ENCODE measurements at places on chromosomes 2 and 18.

DNA sequence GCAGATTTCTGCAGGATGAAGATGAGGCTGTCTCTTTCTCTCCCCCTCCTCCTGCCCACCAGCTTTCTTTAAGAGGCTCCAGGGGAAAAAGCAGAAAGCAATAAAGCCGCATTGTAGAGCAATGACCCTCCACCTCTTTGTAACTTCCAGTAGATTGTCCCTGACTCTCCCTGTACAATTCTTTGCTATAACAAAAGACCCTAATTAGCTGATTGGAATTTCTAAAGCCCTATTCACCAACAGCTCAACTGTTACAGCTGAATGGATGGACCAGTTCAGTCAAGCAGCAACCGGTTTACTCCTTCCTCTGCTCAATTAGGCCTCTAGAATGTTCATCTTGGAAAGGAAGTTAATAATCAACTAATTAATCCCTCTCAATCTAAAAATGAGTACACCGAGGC lies 301.0 kb downstream of the STK39 start:
- DNase-seq = no peak

GRCh38 chr2:241999184-241999583 lies 129.7 kb downstream of the RTP5 start:
- no peak for DNase-seq

DNA sequence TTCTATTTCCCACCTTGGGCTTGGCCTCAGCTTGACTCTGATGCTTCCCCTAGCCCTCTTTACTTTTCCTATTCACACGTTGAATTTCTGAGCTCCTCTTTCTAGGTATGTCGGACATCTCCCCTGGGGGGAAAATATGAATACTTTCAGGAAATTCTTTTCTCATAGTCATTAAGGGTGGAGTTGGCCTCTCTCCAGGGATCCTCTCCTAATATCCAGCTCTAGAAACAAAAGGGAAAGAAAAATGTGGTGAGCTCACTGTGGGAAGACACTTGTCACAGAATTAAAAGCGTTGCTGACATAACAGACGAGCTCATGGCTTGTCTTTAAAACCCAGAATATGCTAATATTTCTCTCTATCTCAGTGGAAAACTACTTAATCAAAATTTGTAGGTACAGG lies 132.7 kb upstream of the MEX3C start:
- DNase-seq = peak; percentile 23

DNA sequence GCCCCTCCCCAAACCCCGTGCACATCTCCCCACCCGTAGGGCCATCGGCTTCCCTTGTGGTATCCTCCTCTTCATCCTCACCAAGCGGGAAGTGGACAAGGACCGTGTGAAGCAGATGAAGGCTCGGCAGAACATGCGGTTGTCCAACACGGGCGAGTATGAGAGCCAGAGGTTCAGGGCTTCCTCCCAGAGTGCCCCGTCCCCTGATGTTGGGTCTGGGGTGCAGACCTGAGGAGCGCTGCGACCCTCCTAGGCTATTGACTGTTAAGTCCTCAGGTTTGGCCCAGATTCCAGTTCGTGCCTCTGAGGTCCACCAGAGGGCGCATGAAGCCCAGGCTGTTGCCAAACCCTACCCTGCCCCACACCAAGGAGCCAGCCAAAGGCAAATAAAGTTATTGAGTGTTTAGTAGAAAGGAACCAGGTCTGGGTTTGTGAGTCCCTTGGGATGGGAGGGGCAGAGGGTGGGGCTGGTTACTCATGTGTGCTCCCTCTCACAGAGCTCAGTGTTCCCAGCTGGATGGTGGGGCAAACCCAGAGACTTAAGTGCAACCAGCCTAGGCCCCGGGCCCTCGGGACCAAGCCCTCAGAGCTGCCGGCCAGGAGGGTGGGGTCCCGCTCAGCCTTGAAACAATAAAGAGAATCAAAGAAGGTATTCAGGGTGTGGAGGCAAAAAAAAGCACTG lies 2.4 kb downstream of the PNKD start:
- DNase-seq = peak; percentile 87

DNA sequence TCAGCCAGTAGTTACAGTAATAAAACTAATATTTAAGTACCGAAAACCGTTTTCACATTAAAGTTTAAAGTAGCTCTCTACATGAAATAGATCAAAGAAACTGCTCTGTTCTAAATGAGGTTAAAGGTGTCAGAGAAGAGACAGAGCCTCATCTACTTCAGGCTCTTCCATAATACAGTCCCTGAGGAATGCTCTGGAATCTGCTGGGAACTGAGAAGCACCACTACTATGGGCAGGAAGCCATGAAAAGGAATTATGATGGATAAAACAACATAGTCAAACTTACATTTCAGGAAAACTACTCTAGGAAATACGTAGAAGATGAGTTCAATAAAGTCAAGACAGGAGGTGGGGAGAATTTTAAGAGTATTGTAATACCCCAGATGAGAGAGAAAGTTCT lies 60.0 kb downstream of the ROCK1 start:
- DNase-seq = no peak

GRCh38 chr2:55524884-55525437 lies 5.4 kb downstream of the CFAP36 start:
- no peak for DNase-seq

GRCh38 chr18:32730620-32731091 lies 42.2 kb downstream of the KLHL14 start:
- DNase-seq = no peak

GRCh38 chr18:25052511-25052921 lies 299.4 kb downstream of the ZNF521 start:
- DNase-seq = no peak

GRCh38 chr2:207459990-207460757 lies 69.6 kb upstream of the CREB1 start:
- DNase-seq = no peak

DNA sequence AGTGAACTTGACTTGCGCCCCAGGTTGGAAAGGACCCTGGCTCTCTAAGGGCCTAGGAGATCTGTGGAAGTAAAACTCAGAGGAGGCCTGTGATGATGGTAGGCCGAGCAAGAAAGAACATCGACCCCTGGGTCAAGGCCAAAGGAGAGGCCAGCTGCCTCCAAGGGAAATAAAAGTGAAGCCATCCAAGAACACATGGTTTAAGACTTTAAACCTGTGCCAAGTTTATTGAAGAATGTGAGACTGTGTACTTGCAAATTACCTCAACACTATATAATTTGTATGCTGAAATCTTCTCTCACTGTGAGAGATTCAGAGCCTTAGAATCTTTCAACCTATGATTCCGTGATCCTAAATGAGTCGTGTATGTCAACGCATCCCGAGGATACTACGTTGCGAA lies 40.7 kb upstream of the COBLL1 start:
- no peak for DNase-seq

GRCh38 chr2:102703748-102704147 lies 58.1 kb upstream of the TMEM182 start:
- no peak for DNase-seq

DNA sequence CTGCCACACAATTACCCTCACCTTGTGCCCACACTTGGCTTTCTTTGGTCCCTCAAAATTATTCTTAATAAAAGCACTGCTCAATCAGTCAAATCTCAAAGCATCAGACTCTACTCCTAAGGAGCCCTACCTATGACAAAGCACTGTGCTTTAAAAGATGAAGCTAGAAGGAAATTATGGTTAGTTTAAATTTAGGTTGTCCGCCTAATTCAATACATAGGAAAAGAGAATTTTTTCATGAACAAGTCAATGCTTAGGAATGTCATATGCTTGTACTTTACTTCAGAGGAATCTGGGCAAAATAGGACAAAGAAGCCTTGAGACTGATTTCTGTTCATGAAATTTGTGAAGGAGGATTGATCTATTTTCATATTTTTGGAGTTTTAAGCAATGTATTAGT lies 726.4 kb upstream of the CDH2 start:
- no peak for DNase-seq

- DNase-seq = no peak
Measured at GRCh38 chr2:62826141-62826540, 120.6 kb downstream of the EHBP1 start.

DNA sequence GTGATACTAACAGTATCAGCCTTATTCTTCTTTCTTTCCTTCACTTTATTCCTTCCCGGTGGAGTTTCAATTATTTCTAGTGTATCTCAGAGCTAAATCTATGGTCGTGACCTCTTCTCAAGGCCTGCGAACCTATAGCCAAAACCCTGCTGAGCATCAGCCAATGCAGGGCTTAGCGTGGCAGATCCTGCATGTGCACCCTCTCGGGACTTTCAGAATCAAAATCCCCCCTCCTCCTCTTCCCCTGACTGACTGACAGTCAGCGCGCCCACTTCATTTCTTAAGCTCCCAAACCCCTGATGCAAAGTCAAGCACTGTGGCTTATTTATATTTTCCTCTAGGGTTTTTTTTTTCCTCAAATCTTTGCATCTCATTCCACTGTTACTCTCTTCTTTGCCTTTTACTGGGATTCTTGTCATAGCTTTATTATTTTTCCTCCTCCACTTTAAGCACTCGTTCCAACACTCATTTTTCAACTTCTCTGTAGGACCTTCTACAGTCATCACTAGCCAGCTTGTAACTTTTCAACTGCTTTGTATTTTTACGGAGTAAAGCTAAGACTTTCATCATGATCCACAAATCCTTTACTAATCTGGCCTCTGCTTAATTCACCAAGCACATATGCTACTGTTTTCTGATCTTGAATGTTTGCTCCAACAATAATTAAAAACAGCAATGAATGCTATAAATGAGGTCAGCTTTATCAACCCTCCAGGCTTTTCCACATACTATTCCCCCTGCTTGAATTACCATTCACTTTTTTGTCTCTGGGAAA lies 896.5 kb upstream of the PIK3C3 start:
- no peak for DNase-seq

DNA sequence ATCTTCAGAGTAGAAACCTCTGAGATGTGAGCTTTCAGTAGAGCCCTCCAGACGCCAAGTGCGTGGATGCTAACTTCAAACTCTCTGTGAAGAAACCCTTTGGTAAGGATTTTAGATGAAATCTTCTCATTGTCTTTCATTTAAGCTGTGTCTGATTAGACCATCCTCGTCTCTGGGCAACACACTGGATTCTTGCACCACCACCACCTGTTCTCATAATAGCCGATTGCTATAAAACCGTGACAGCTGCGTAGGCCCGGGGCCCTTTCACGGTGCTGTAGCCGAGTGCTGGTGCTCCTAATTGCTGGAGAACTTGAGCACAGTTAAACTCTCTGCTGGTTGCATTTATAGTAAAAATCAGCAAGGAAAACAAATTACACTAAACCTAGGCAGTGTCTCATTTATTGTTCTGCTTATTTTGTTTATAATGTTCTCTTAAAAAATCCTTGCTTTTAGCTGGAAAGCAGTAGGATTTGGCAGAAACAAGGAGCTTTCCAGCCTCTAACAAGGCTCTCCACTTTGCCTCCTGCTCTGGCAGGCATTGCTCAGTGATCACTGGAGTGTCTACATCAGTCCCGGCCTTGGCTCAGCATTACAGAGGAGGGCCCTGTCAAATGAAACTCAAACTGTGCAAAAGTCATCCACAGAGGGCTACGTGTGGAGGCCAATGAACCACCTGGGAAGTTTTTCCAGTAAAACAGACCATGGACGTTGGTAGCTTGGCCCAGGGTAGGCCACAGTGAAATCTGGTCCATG lies 40.9 kb upstream of the MBP start:
- peak; percentile 69 for DNase-seq

GRCh38 chr2:216447293-216447692 lies 35.0 kb downstream of the SMARCAL1 start:
- DNase-seq = no peak

GRCh38 chr2:60699617-60700016 lies 56.5 kb upstream of the PAPOLG start:
- DNase-seq = no peak

- DNase-seq = no peak
Measured at GRCh38 chr2:88250404-88250803, 80.3 kb downstream of the THNSL2 start.

DNA sequence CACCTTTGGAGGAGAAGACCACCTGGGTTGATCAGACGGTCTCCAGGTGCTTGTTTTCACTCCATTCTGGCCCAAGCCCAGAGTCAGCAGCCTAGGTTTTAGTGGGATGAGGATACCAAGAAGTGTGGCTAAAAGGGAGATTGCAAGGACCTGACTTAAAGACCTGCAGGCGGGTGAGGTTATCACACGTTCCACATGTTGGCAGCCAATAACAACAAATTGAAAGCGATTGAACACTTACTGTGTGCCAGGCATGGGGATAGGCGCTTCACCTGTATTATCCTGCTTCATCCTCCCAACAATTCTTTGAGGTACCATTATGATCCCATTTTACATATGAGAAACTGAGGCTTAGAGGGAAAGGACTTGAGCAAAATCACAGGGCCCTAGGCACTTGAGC lies 5.0 kb downstream of the ARL4C start:
- DNase-seq = no peak

GRCh38 chr2:14932285-14932684 lies 299.8 kb downstream of the LRATD1 start:
- DNase-seq = no peak

GRCh38 chr18:70421471-70422390 lies 132.9 kb downstream of the SOCS6 start:
- peak; percentile 21 for DNase-seq

GRCh38 chr2:222941510-222942032 lies 80.7 kb downstream of the ACSL3 start:
- DNase-seq = no peak

- no peak for DNase-seq
Measured at GRCh38 chr2:174874085-174874484, 109.8 kb upstream of the CHRNA1 start.

GRCh38 chr2:99729104-99730025 lies 239.5 kb upstream of the REV1 start:
- DNase-seq = no peak

DNA sequence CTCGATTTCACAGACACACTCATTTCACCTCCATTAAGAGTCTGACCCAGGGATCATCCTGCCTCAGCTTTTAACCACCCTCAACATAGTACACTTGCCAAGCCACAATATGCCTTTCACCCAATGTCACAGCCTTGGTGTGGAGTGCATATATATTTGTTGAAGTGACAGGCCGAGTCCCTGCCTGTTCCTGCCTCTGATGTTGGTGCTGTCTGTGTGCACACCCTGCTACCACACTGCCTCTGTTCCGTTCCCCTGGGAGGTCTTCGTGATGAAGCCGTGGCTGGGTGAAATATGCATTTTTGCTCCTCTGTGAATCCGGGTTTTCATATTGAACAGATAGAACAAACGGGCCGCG lies 90.3 kb downstream of the RNF144A start:
- no peak for DNase-seq

GRCh38 chr2:113227290-113227689 lies 51.4 kb downstream of the PAX8 start:
- no peak for DNase-seq

Measured in SJCRH30 (cell line).